ENCODE measurements at places on chromosomes 7 and 10. TPM values are rescaled to one million over a fixed set of nuclear protein-coding genes. Genes with fewer than 3 reads are reported as not detected.

Gene ADARB2
- 3.5 TPM for total RNA-seq

Gene INPP5A
- 58.2 TPM for total RNA-seq

Gene CYP2C19
- 1.1 TPM for total RNA-seq

DNA sequence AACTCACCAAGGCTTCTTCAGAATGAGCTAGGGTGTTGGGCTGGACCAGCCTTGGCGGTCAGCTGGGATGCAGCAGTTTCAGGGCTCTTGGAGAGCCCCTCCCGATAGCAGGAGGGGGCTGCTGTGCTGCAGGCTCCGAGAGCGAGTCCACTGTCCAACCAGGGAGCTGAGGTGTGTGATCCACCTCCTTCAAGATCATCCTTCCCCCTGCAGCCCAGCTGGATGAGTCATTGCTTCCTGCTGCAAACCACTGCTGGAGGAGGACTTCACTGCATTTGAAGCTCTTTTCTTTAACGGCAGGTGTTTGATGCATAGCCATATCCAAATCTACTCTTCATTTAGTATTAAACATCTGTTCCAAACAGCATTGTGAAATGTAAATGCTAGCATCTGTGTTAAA, 54.2 kb upstream of the EBF3 start:
- no peaks in the 10 kb centered on the region for H3K36me3 ChIP-seq
- no peak for DNase-seq
- no peaks in the 10 kb centered on the region for H3K4me1 ChIP-seq

DNA sequence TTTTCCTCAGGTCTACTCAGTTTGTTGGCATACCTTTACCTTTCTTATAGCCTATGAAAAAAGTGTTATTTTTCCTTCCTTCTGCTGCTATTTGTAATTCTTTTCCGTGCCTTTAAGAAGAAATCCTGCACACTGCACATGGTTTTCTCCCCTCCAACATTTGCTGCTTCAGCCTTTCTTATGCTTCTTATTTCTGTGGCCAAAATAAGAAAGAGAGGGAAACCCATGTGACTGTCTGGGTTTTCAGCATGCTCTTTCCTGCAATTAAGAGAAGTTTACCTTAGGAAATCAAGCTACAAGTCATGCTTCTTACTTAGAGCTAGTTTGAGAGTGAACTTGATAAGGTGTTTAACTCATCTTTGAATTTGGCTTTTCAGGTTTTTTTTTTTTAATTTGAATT, 11.0 kb downstream of the TBC1D12 start:
- no peak overlapping the region for H3K4me3 ChIP-seq
- no peaks in the 10 kb centered on the region for H3K36me3 ChIP-seq
- H3K27me3 ChIP-seq = no peaks in the 10 kb centered on the region

DNA sequence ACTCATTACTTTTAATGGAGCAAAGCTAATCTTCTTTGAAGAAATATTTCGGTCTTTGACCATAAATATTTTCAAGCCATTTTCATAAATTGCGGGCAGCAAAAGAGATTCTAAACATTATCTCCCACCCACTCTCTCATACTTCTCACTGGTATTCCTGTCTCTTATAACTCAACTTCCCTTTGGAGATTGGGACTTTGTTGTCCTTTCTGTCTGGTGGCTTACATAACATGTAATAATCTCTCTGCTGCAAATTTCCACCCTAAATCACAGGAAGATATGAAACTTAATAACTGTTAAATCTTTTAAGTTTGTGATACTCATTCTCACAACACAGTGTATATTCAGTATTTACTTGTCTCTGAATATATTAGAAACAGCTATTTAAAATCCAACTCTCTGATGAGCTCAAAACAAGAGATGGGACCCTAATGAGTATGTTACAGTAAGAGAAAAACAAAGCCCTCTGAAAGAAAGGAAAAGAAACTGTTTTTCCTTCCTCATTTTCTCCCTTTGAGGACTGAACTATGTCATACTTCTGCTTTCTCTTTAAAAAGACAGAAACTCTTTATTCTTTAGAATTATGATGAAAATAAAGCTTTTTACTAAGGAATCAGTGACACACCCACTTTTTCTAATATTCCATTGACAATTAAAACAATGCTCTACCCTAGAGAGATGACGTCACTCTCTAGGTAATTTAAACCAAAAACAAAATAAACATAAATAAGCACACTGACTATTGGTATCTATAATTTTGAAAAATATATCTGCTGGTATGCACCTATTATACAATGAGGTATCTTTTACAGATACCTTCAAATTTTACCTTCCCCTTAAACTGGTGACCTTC, 14.7 kb downstream of the CALCR start:
- H3K4me1 ChIP-seq = no peaks in the 10 kb centered on the region
- no peak for DNase-seq
- peak overlapping the region; percentile 45 for H3K27ac ChIP-seq
- H3K4me3 ChIP-seq = no peak overlapping the region
- H3K36me3 ChIP-seq = no peaks in the 10 kb centered on the region
- no peaks in the 10 kb centered on the region for H3K27me3 ChIP-seq

DNA sequence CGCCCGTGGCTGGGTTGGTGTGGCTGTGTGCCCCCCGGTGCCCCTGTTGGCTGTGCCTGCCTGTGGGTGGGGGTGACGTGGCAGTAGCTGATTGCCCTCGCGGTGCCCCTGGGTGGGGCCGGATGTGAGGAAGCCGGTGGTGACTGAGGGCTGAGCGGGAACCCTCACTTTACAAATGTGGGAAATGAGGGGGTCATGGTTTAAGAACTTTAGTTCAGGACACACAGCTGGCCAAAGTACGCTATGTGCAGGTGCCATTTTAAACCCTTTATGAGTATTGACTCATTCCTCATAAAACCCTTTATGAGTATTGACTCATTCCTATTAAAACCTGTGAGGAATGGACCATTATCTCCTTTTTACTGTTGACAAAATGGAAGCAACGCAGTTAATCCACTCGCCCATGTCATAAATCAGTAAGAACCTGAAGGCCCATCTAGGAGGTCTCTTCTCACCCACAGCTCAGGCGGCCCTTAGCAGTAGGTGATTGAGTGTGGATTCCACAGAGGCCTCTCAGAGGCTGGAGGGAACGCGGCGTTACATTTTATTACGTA, 290.1 kb upstream of the COBL start:
- H3K4me3 ChIP-seq = no peak overlapping the region
- H3K4me1 ChIP-seq = no peaks in the 10 kb centered on the region
- DNase-seq = no peak

DNA sequence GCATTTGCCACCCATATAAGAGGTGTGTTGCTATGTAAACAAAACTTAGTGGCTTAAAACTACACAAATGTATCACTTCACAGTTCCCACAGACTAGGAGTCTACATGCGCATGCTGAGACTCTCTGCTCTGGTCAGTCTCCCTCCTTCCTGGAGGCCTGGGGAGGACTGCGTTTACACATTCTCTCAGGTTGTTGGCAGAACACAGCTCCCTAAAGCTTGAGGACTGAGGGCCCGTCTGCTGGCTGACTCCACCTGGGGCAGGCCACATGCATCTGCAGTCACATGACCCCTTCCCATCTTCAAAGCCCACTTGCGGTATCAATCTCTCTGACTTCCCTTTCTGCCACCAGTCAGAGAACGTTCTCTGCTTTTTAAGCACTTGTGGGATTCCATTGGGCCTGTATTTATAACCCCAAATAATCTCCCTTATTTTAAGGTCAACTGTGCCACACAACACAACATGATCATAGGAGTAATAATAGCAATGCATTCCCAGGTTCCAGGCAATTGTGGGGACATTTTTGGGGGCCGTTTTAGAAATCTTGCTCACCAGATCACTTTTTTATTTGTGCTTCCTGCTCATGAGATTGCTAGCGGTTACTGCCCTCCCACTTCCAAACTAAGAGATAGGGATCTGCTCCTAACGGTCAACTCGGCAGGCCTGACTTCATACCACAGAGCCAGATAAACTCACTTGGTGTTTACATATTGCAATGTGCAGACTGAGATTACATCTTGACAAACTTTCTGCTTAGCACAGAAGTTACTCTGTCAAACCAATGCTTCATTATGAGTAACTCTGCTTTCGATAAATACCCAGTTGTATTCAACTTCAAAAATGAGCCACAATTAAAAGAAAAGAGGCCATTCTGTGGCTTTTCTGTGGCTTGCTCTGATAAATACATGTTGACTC, 96.3 kb downstream of the ALOX5 start:
- no peaks in the 10 kb centered on the region for H3K36me3 ChIP-seq
- H3K4me1 ChIP-seq = peaks cover 7% of the 10 kb centered on the region
- no peak for DNase-seq

DNA sequence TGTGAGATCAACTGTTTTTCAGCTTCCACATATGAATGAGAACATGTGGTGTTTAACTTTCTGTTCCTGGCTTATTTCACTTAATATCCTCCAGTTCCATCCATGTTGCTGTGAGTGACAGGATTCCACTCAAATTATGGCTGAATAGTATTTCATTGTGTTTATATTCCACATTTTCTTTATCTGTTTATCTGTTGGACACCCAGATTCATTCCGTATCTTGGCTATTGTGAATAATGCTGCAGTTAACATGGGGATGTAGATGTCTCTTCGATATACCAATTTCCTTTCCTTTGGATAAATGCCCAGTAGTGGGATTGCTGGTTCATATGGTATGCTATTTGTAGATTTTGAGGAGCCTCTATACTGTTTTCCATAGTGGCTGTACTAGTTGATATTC, 47.9 kb downstream of the GALNT11 start:
- no peak overlapping the region for H3K27ac ChIP-seq
- peaks cover 16% of the 10 kb centered on the region for H3K4me1 ChIP-seq
- no peak for DNase-seq
- H3K27me3 ChIP-seq = no peaks in the 10 kb centered on the region
- H3K4me3 ChIP-seq = no peak overlapping the region

- H3K36me3 ChIP-seq = no peaks in the 10 kb centered on the region
- no peaks in the 10 kb centered on the region for H3K27me3 ChIP-seq
- H3K27ac ChIP-seq = no peak overlapping the region
- no peak overlapping the region for H3K4me3 ChIP-seq
- no peaks in the 10 kb centered on the region for H3K4me1 ChIP-seq
Measured at GRCh38 chr10:79925614-79926013, 23.3 kb downstream of the SFTPD start.

DNA sequence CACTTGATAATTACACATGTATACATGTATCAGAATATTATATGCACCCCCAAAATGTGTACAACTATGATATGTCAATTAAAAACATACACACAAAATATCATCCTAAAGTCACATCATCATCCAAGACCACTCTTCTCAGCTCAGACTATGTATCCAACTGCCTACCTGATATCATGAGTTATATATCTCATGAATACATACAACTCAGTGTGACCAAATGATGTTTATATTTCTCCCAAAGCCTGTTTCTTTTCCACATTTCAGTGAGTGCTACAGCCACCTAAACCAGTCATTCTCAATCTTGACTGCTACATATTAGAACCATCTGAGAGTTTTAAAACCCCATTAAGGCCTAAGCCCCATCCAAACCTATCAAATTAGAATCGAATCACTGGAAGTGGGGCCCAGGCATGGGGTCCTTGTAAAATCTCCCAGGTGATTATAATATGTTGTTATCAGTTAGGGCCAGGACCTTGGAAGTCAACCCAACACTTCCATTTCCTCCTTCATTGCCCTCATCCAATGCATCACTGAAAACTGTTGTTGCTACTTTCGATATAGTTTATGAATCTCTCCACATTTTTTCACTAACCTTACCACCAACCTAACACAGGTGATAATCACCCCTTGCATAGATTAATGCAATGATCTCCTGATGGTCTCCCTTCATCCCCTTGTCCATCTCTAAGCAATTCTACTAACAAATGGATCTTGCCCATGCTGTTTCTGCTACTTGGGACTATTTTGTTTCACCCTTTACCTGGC, 53.8 kb upstream of the ITGB8 start:
- DNase-seq = no peak
- no peaks in the 10 kb centered on the region for H3K4me1 ChIP-seq
- no peak overlapping the region for H3K27ac ChIP-seq
- H3K4me3 ChIP-seq = no peak overlapping the region
- H3K36me3 ChIP-seq = no peaks in the 10 kb centered on the region
- H3K27me3 ChIP-seq = no peaks in the 10 kb centered on the region

DNA sequence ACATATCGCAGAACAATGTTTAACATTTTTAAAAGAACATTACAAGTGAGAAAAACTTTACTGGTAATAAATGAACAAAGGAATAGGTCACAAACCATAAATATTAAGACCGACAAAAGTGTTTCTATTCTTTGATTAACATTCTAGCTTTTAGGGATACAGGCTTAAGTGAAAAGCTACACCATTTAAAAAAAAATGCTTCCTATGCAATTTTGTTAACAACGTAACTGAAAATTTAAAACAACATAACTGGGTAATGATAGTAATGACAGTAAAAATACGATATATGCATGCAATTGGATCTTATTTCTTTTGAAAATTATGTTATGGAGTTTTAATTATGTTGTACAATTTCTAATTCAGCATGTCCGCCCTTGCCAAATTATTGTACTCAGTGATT, 49.7 kb upstream of the THSD7A start:
- H3K36me3 ChIP-seq = no peaks in the 10 kb centered on the region
- no peak overlapping the region for H3K27ac ChIP-seq
- no peak overlapping the region for H3K4me3 ChIP-seq
- no peak for DNase-seq
- no peaks in the 10 kb centered on the region for H3K27me3 ChIP-seq

- H3K27ac ChIP-seq = no peak overlapping the region
- H3K27me3 ChIP-seq = no peaks in the 10 kb centered on the region
- H3K4me3 ChIP-seq = no peak overlapping the region
- H3K36me3 ChIP-seq = no peaks in the 10 kb centered on the region
- H3K4me1 ChIP-seq = no peaks in the 10 kb centered on the region
Measured at GRCh38 chr7:15430911-15431310, 130.9 kb downstream of the AGMO start.
